ENCODE measurements at places on chromosomes 6 and 20. TPM values are rescaled to one million over a fixed set of nuclear protein-coding genes. Genes with fewer than 3 reads are reported as not detected.

GRCh38 chr6:6661191-6661590 lies 72.7 kb downstream of the LY86 start:
- no peak for DNase-seq

DNA sequence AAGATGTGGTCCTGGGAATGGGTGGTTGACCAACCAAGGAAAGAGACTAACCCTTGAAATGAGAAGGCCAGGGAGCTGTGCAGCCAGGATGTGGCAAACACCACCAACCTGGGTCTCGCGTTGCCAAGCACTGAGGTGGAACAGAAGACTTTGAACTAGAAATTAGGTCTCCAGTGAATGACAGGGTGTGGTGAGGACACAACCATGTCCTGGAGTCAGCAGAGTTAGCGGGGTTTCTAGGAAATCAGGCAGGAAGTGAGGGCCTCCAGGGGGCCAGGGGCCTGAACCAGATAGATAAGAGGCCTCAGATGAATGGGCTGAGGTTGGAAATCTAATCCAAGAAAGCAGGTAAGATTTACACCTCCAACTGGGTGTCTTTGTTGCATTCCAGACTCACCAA lies 353.3 kb upstream of the ARID1B start:
- no peak for DNase-seq

DNA sequence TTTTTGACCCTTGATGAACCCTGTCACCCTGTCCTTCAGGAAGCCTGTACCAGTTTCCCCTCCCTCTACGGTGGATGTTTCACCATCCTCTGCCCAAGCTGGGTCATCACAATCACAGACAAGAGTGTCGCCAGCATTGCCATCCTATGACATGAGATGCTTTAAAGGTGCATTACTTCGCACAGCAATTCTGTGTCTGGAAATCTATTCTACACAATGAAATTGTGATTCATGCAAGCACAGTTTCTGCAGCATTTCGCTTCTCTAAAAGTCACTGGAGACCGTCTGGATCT lies 2.5 kb upstream of the ULBP2 start:
- DNase-seq, result no peak

The SLC17A1 gene
- not detected for total RNA-seq

- DNase-seq, result peak; percentile 92
These were observed 6.3 kb upstream of the PPP1R16B start for GRCh38 chr20:38799203-38799602.

GRCh38 chr6:140319209-140319608 lies 944.8 kb upstream of the CITED2 start:
- peak; percentile 36 for DNase-seq

DNA sequence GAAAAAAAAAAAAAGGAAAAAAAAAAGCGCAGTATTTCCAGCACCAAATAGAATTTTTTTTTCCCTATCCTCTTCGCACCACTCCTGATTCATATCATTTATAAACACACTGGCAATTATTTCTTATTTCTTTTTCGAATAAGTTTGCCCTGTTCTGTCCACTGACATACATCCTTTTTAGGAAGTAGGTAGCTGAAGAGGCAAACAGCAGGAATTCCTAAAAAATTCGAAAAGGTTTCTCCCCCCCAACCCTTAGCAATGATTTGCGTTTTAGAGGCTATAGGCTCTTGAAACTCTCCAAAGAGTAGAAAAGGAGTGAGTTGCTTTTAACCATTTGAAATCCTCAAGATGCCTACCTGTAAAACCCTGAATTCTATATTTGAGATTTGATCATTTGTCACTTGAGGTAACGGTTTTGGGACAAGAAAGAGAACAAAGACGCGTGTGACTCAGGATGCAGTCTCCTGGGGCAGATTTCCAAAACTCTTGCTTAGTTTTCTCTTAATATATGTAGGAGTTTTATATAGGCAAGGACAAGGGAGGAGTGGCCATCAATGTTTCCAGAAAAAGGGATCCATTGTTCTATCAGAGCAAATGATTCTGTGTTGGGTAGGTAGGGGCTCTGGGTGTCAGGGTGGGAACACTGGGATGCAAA lies 531 bp upstream of the CCN2 start:
- no peak for DNase-seq

The LRRC73 gene
- total RNA-seq, result under 0.01 TPM

- DNase-seq, result peak; percentile 46
These were observed 94.5 kb upstream of the VSTM2L start for GRCh38 chr20:37808233-37809070.

Data from dermis microvascular lymphatic vessel endothelial cell (primary cell).